H4 (cell line): ENCODE measurements at places on chromosomes 2 and 18. TPM values are rescaled to one million over a fixed set of nuclear protein-coding genes. Genes with fewer than 3 reads are reported as not detected.

Gene CTNNA2
- total RNA-seq, result 0.39 and 0.70 TPM in 2 replicates

Gene GPR39
- total RNA-seq, result 4.2 and 5.1 TPM in 2 replicates

Gene UPP2
- total RNA-seq, result not detected in 2 replicates

Gene LIMS2
- 0.41 TPM in 1 of 2 replicates, not detected in the other for total RNA-seq

Gene SPRED2
- 4.1 and 8.6 TPM in 2 replicates for total RNA-seq

Gene NMUR1
- not detected in 2 replicates for total RNA-seq
